ENCODE measurements at places on chromosomes 16 and 17. TPM values are rescaled to one million over a fixed set of nuclear protein-coding genes. Genes with fewer than 3 reads are reported as not detected.

The SCGB1C2 gene
- total RNA-seq = not detected

GRCh38 chr17:71959154-71959553, 161.7 kb upstream of the SOX9 start:
- DNase-seq = no peak

- DNase-seq = no peak
Measured at GRCh38 chr17:55341432-55341831, 76.7 kb downstream of the HLF start.

DNA sequence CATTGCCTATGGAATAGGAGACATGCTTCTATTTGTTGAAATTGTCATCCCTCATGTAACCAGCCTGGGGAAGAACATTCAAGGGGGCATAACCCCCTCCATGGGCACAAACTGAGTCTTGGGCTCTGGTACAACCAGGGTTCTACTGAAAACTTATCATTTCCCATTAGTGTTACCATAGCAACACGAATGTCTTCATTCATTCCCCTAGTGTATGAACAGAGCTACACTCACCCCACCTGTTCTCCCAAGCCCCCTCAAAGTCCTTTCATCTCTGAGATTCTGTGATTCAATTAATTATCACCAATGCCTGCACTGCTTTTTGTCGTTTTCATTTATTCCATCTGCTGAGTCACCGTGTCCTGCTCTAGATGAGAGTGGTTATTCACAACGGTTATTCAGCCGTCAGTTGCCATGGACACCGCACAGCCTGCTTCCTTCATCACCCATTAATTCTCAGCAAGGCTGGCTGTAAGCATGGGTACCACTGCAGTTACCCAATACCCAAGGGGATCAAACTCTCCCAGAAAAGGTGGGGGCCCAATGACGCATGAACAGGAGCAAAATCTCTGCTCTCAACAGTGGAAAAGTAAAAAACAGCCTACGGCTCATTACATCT, 1.6 kb upstream of the GAST start:
- DNase-seq = no peak

GRCh38 chr17:21104608-21105007, 22.2 kb upstream of the DHRS7B start:
- no peak for DNase-seq
